ENCODE measurements at places on chromosomes 7 and 10.

DNA sequence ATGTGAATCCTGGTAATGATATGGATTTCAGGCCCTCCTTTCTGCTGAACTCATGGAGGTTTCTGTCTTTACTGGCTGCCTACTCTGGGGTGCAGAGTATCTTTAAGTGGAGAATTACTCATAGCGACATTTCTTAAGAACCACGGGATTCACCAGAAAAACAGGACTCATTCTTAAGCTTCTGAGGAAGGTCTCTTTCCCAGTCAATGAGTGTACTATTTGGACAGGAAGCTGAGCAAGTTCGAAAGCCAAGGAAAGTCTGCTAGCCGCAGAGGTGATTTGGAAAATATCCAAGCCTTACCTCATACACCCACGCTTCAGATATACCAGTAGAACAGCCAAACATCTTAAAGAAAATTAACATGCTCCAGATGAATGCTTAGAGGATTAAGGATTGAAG lies 377.6 kb upstream of the MYO3A start:
- peak; percentile 93 for DNase-seq

DNA sequence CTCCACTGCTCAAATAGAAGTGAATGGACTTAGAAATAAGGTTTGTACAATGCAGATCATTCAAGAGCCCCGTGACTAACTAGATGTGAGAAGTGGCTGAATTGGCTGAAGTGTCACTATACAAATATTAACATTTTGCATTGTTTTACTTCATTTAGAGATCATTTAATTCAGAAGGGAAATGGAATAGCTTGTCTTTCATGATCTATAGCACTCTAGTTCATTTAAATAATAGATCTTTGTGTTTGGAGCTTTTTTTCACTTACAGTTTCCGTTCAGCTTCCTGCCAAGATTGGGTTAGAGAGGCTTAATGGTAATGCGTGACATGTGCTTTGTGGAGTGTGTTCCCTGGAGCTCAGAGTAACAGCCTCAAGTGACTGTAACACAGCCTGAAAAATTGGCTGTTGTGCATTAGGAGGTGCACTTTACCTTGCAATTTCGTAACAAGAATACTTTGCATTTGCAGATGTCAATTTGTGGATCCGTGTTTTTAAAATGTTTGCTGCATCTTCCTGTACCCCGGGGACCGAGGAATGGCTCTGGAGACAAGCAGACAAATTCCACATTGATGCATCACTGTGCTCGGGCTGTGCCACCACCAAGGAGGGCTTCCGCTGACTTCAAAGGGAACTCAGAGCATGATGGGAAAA lies 170.3 kb downstream of the NRP1 start:
- DNase-seq: peak; percentile 56

GRCh38 chr7:650339-651031 lies 76.0 kb upstream of the DNAAF5 start:
- no peak for DNase-seq

- no peak for DNase-seq
Measured at GRCh38 chr10:28947171-28947570, 269.9 kb downstream of the BAMBI start.

DNA sequence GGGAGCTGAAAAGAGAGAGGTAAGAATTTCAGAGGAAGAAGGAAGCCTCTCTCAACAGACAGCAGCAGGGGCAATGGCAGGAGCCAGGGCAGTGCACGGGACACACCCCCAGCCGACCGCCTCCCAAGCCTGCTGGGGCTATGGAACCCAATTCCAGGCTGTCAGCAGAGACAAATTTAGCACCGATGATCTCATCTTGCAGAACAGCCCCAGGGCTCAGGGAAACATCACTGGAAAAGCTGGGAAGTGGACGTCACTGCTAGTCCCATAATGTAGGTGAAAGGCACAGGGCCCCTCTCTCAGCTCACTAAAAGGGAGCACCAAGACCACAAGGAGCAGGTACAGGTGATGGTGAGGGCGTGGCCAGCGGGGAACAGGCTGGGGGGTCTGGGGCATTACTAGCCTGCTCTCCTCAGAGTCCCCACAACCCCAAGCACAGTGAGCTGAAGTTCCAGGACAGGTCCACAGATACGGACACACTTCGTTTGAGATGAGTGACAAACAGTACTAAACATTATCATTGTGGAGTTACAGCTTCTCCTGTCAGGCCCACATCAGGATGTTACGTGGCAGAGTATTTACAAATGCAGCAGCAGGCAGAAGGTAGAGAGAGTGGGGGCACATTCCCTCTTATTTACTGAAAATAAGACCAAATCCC lies 103.7 kb downstream of the PLXNA4 start:
- peak; percentile 40 for DNase-seq

DNA sequence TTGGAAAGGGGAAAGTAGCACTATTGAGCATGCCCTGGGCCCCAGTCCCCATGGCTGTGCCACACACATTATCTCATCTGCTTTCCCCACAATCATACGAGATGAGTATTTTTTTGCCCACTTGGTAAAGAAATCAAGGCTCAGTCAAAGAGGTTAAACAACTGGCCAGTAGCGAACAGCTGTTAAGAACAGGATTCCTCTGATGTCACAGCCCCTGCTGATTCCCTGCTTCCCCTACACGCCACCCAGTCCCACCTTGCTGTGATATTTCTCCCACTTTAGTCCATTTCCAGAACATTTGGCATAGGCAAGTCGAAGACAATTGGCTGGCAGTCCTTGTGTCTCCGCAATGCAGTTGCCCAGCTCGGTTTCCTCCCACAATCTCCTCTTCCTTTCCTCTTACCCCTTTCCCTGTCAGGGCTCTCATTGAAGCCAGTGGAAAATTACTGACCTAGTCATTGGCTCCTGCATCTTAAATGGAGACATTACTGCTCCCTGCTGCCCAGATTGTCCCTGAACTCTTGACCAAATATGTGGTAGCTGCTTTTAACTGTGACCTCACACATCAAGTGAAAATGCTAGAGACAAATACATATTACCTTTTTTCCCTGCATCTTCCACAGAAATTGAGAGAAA lies 56.5 kb upstream of the EEPD1 start:
- no peak for DNase-seq
